ENCODE measurements at places on chromosomes 7 and 10. TPM values are rescaled to one million over a fixed set of nuclear protein-coding genes. Genes with fewer than 3 reads are reported as not detected.

Gene ANKRD30A
- not detected for total RNA-seq

Gene ERV3-1
- 28.8 TPM for total RNA-seq

Gene LOXL4
- total RNA-seq = not detected

DNA sequence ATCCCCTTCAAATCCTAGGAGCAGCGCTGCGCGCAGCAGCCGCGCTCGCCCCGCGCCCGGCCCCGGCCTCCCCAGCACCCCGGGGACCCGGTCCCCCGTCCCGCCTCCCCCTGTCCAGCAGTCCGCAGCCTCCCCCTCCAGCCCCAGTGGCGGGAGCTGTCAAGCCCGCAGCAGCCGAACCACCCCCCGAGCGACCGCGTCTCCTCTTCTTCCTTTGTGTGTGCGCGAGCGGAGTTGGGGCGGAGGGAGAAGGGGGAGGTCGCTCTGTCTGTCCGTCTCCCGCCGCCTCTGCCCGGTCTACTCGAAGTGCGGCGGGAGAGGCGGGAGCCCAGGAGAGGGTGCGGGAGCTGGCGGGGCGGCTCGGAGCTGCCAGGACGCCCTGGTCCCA lies 375 bp upstream of the CHN2 start:
- DNase-seq = no peak

GRCh38 chr10:124142006-124142739 lies 48.8 kb upstream of the CHST15 start:
- DNase-seq = no peak

DNA sequence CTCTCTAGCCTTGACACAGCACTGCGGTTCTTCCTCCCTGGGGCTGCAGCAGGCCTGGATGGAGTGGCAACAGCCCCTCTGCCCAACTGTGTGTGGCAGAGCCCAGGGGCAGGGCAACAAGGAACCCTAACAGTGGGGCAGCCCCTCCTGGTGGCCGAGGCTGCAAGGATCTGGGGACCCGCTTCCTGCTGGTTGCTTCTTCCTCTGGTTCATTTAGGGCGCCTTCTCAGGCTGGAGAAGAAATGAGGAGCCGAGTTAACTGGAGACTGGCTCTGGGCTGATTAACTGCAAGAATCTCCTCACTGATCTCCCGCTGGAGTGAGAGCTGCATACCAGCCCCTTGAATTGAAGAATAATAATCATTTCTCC lies 80.1 kb upstream of the EMX2 start:
- peak; percentile 64 for DNase-seq

DNA sequence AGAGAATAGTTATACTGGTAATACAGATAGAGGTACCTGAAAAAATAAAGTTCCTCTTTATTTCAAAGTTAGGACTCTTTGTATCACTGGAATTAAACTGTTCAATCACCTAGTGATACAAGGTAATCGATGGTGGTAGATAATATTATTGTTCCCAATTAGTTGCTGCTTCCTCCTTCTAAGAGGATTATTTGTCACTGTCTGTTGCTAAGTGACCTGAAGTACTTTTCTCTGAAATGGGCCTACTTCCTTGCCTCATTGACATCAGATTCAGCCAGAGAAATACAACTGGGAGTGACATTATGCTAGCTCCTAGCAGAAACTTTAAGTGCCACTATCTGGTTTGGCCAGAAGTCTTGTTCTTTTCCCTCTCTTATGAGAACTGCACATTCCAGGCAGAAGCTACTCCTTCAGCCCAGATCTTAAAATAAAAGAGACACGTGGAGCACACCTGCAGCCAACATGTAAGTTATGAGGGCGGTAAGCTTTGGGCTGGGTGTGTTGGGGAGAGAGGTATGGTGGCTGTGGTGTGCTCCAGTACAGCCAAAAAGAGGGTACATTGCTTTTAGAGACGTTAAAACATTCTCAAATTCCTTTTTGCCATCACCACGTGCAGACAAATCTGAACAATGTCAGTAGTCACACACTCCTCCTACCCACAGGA lies 54.8 kb downstream of the MINDY3 start:
- no peak for DNase-seq

- no peak for DNase-seq
These were observed 1.6 kb downstream of the FAM53B start for GRCh38 chr10:124742413-124743190.

DNA sequence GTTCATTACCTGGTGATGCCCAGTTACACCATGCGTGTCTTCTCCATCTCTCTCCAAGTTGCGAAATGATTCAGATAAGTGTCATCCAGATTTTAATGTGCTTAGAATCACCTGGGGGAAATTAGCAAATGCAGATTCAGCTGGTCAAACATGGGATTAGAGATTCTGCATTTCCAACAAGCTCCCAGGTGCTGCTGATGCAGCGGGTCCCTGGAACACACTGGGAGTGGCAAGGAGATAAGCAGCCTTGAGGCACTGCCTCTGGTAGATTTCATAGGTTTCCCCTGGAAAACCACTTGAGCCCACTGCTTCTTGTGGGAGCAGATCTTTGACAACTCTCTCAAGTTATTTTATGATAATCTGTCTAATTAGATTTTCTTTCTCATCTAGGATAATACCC lies 196.0 kb upstream of the C7orf33 start:
- DNase-seq = no peak

Measured in Karpas-422 (cell line).